Stimulated activated CD8-positive, alpha-beta memory T cell treated with anti-CD3 and anti-CD28 coated beads, Interleukin-4, amount 100 ng/mL, for 24 hours (primary cell): ENCODE measurements at places on chromosomes 3 and 15.

- DNase-seq = no peak
Measured at GRCh38 chr3:40660554-40660953, 135.8 kb downstream of the ZNF621 start.

DNA sequence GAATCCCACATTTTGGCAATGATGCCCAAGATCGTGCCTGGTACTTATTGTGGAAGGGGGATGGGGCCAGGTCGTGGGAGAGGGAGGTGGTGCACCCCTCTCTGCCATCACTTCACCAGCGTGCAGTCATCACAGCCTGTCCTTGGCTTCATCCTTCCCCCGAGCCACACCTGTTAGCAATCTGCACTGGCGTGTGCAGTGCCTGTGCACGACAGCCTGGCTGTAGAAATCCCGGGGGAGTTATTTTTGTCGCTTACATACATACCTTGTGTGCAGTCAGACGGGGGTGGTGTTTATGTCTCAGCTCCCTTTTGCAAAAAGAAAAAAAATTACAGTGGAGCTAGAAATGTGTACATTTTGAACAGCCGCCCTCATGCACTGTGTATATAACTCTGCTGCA is 216.0 kb downstream of the TLE3 start:
- DNase-seq = no peak

DNA sequence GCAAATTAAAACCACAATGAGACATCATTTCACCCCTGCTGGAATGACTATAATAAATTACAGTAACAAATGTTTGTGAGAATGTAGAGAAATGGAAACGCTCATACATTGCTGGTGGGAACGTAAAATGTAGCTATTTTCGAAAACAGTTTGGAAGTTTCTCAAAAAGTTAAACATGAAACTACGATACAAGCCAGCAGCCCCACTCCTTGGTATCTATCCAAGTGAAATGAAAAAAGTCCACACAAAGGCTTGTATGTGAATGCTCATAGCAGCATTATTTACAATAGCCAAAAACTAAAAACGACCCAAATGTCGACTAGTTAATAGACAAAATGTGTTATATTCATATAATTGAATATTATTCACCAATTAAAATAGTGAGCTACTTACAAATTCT is 22.9 kb upstream of the CFAP20DC start:
- DNase-seq = no peak

DNA sequence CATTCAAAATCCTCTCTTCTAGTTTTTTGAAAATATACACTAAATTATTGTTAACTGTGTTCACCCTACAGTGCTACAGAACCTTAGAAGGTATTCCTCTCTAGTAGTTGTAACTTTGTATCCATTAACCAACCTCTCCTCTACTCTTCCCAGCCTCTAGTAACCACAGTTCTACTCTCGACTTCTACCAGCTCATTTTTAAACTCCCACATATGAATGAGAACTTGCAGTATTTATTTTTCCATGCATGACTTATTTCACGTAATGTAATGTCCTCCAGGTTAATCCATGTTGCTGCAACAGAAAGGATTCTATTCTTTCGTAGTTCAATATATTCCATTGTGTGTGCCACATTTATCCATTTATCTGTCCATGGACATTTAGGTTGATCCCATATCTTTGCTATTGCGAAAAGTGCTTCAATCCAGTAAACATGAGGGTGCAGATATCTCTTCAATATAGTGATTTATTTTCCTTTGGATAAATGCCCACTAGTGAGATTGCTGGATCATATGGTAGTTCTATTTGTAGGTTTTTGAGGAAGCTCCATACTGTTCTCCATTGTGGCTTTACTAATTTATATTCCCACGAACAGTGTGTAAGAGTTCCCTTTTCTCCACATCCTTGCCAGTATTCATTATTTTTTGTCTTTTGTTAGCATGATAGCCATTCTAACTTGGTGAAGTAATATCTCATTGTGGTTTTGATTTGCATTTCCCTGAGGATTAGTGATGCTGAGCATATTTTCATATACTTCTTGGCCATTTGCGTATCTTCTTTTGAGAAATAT is 113.7 kb upstream of the SMAD3 start:
- DNase-seq = no peak

DNA sequence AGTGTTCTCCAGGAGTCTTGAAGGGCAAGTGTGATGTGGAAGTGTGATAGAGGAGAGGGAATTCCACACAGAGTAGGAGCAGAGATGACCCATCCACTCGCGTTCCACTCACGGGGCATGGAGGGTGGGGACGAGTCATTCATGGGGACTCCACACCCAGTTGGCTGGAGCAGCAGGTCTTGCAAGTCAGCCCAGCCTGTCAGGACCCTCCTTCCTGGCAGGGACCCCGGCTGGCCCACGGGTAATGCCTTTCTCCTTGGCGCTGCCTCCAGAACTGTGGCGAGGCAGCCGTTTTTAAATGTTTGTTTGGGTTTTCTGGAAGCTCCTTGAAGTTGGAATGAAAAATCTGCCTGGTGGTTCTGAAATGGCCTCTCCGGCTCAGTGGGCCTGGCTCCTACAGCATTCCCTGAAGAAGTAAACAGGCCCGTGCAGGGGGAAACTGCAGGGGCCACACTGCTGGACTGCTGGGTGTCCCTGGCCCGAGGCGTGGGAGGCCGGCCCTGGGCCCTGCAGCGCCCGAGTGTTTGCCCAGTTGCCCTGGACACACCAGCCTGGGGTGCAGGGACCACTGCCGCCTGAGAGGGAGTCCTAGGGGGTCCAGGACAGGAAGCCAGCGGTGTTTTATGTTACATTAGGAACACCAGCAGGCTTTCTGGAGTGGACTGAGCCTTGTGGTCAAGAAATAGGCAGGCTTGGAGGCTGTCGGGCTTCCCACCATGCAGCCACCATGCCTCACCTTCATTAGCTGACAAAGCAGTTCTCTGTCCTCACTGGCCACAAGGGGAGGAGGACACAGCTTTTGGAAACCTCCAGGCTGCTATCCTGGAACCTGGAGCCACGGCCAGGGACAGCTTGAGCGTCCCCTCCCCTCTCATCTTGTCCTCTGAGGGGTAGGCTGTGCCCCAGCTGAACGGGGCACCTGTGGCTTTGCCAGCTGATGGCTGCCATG is 61.3 kb downstream of the CEMIP start:
- DNase-seq = no peak

DNA sequence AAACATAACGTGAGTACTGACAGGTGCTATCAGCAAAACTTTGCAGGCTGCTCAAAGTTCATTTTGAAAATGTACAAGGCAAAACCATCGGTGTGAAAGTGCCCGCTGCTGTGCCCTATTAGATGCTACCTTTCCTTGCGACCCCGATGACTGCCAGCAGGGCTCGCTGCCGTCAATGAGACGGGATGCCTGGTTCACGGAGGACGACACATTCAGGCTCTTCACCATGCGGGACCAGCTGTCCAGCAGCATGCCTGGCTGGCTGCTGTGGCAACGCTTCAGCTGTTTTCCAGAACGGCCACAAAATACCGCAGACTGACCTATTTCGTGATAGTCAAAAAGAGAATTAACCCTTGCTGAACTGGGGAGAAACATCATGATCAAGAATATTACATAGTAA is 92.7 kb upstream of the OCA2 start:
- DNase-seq = no peak

GRCh38 chr3:14791343-14791945 is 27.3 kb upstream of the FGD5 start:
- no peak for DNase-seq

- no peak for DNase-seq
Measured at GRCh38 chr3:192863091-192863420, 54.6 kb downstream of the MB21D2 start.

GRCh38 chr3:130515755-130516154 is 1.2 kb upstream of the COL6A6 start:
- no peak for DNase-seq

DNA sequence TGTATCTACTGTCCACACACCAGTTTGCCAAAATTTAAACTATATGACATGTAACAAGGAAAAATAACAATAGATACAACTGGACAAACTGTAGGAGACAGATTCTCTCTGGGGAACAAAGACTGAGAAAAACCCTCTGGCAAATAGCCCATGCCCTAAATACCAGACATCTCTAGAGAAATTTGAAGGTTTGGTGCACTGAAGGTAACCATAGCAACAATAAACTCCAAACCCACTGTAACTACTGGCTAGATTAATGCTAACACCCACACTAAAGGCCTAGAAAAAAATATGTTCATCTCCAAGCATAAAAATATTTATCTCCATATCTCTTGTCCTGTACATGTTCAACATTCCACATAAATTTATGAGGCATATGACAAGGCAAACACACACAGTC is 267.1 kb downstream of the STXBP5L start:
- no peak for DNase-seq

GRCh38 chr15:56307180-56307579 is 58.0 kb upstream of the TEX9 start:
- no peak for DNase-seq

GRCh38 chr15:74146277-74146800 is 16.0 kb downstream of the ISLR2 start:
- DNase-seq = no peak

DNA sequence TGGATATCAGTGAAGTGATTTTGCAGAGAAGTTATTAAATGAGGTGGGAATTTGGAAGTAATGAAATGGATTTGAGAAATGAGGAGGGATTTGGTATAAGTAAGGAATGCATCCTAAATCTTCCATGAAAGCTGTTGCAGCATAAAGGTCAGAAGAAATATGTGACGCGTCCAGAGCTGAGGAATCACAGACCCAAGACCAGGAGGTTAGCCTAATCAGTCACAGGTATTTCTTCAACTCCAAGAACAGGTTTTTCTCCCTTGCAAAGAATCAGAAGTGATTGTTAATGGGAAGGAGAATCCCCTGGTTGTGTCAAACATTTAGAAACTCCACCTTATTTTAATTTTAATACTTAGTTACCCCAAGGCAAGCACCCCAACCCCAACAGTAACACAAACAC is 253.2 kb downstream of the MEX3B start:
- DNase-seq = no peak

GRCh38 chr3:28376424-28376823 is 27.8 kb upstream of the AZI2 start:
- no peak for DNase-seq

DNA sequence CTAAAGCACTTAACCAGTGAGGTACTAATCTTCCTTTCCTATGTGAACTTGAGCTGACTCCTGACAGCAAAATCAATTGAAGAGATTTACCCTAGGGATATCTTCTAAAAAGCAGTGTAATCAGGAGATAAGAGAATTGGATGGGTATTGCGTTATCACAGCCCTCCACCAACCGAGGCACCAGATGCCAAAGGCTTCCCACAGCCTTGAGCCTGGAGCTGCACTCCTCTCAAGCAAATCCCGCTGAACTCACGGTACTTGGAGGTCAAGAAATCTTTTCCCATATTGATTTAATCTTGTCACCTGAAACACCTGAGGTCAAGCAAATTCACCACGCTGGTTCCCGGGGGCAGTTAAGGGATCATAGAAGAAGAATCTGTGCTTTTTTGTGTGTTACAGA is 346.8 kb downstream of the TBL1XR1 start:
- DNase-seq = no peak

DNA sequence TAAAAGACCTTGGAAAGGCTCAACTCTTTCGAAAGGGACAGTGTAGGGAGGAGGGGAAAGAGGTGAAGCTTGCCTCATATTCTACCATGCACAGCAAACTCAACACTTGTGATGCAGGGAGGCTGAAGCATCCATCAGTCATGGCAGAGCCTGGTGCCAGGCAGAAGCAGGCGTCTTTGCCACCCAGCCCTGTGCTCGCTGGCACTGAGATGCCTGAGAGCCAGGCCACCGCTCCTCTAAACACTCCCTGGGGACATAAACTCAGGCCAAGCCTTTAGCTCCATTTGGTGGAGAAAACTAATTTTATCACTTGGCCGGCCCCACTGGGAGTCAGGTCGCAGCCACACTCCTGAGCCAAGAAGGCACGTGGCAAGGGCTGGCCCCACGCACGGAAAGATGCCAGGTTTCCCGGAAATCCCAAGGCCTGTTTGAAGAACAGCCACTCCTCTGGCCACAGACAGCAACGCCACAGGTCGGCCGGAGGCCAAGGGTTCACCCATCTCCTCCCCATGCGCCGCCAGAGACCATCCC is 30.7 kb downstream of the XXYLT1 start:
- no peak for DNase-seq

DNA sequence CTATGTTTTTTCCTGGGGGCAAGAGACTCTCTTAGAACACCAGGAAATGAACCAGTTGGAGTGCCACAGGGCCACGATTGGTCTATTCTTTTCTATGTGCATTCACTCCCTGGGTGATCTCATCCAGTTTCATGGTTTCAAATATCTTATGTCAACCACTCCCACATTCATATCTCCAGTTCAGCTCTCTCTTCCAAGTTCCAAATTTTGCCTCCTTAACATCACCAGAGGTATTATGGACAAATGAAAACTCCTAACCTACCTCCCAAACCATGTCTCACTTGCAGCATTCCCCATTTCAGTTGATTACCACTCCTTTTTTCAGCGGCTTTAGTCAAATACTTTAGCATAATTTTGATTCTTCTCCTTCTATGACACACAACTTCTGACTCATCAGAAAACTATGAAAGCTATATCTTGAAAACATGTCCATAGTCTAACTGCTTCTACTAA is 203.1 kb upstream of the SEMA6D start:
- no peak for DNase-seq

DNA sequence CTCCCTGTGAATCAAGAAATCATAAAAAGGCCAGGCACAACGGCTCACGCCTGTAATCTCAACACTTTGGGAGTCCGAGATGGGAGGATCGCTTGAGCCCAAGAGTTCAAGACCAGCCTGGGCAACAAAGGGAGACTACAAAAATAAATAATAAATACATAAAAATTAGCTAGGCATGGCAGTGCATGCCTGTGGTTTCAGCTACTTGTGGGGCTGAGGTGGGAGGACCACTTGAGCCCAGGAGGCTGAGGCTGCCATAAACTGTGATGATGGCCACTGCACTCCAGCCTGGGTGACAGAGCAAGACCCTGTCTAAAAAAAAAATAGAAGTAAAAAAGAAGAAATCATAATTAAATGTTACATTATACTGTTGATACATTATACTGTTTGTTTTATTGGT is 28.0 kb upstream of the DCUN1D1 start:
- no peak for DNase-seq

DNA sequence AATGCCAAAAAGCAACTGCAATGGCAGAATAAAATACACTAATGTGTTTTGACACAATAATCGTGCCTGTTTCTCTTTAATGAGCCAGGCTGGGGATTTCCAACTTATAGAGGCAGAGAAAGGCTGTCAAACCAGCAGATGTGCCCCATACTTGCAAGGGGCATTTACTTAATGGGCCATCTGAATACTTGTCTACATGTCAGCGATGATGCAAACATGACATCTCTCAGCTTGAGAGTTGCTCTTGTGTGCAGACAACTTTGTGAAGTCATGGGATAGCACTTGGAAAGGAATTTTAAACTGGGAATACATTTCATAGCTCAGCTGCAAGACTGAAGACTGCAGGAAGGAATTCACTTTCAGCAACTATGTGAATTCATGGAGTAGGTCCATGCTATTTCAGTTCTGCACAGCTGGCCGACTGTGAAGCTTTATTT is 127.4 kb upstream of the ADAMTS9 start:
- no peak for DNase-seq

- no peak for DNase-seq
Measured at GRCh38 chr15:42932833-42933515, 12.4 kb upstream of the TTBK2 start.

GRCh38 chr3:73695841-73696240 is 71.1 kb upstream of the PDZRN3 start:
- DNase-seq = no peak
